Airway epithelial cell (primary cell): ENCODE measurements at places on chromosomes 16 and 17. TPM values are rescaled to one million over a fixed set of nuclear protein-coding genes. Genes with fewer than 3 reads are reported as not detected.

Gene KRT17
- 20,831 and 21,525 TPM in 2 replicates for total RNA-seq

Gene SHMT1
- total RNA-seq: 36.6 and 37.3 TPM in 2 replicates

Gene ZNF469
- total RNA-seq: 0.42 and 0.60 TPM in 2 replicates

Gene SEPTIN12
- not detected in 2 replicates for total RNA-seq

Gene GJC1
- total RNA-seq: 9.6 and 10.3 TPM in 2 replicates

Gene SLC5A10
- total RNA-seq: 0.05 TPM in 1 of 2 replicates, not detected in the other
